A549 treated with CpdA at 1 μM for 4 hours (cell line): ENCODE measurements at places on chromosomes 6 and 20. TPM values are rescaled to one million over a fixed set of nuclear protein-coding genes. Genes with fewer than 3 reads are reported as not detected.

Gene SMPDL3A
- 2.2 to 2.8 TPM (median 2.5 TPM) in 5 replicates for total RNA-seq

Gene TBC1D20
- total RNA-seq: 33.0 to 37.0 TPM (median 35.0 TPM) in 5 replicates

Gene FLRT3
- total RNA-seq: 1.8 to 2.1 TPM (median 2.0 TPM) in 5 replicates

Gene DEFB124
- total RNA-seq: not detected in 5 replicates

Gene DEFB132
- not detected in 5 replicates for total RNA-seq

Gene CRYBG1
- 0.41 to 0.83 TPM (median 0.55 TPM) in 5 replicates for total RNA-seq
